ENCODE measurements at places on chromosomes 2 and 18.

GRCh38 chr2:36487947-36488346, 110.0 kb downstream of the FEZ2 start:
- H3K27ac ChIP-seq = no peak overlapping the region
- H3K36me3 ChIP-seq = peaks cover 3% of the 10 kb centered on the region
- peaks cover 3% of the 10 kb centered on the region for H3K4me1 ChIP-seq
- no peak overlapping the region for H3K4me3 ChIP-seq
- DNase-seq = no peak

DNA sequence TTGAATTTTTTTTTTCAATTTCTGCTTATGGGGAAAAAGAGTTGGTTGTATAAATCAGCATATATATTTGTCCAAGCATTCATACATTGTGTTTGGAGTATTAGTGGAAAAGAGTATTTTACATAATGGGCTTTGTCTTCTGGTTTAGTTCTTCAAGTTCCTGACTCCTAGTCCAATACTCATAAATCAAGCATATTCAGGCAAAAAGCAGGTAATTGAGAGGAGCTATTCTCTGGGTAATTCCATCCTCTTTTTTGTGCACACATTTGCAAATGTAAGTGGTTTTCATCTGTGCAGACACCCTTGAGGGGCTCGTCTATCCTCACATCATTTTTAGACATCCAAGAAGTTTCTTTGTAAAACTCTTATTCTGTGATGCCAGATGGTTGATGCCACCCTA, 337.2 kb downstream of the ARHGAP15 start:
- no peaks in the 10 kb centered on the region for H3K36me3 ChIP-seq
- H3K4me1 ChIP-seq = no peaks in the 10 kb centered on the region
- no peak for DNase-seq
- H3K27me3 ChIP-seq = no peaks in the 10 kb centered on the region
- no peak overlapping the region for H3K4me3 ChIP-seq

GRCh38 chr2:23419171-23420090, 34.5 kb downstream of the KLHL29 start:
- peak; percentile 32 for DNase-seq
- H3K36me3 ChIP-seq = no peaks in the 10 kb centered on the region
- H3K4me3 ChIP-seq = no peak overlapping the region
- H3K27me3 ChIP-seq = no peaks in the 10 kb centered on the region
- H3K27ac ChIP-seq = no peak overlapping the region

DNA sequence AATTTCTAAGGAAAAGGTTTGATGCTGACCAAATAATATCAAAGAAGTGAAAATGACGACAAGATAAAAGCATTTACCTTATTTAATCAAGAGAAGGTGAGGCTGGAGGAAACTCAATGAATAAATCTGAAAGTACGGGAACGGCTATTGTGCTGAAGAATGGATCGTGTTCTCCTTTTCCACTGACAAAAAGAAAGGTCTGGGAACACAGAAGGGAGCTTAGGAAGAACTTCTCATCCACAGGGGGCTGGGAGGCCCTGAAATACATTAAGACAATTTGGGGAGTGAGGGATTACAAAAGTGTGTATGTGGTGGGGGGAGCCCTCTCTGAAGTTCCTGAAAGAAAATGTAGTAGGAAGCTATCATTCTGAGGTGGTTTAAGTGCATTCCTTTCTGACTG, 582.3 kb downstream of the SLC4A3 start:
- H3K4me3 ChIP-seq = no peak overlapping the region
- no peaks in the 10 kb centered on the region for H3K4me1 ChIP-seq
- H3K27me3 ChIP-seq = no peaks in the 10 kb centered on the region

DNA sequence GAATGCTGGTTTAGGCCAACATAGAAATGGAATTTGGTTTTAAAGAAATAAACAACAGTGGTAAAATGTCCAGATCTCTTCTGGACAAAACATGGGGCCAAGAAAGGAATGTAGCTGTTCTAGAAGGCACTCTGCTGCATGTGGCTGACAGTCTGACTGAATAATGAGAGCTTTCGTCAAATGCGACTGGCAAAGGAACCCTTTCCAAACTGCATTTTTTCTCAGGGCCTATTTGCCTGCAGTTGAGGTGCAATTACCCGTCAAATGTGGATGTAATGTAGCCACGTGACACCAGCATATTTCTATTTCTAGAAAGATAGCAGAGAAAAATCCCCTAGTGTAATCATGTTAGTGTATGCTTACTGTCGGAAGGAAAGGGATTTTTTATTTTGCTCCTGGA, 741.2 kb downstream of the NRXN1 start:
- no peaks in the 10 kb centered on the region for H3K36me3 ChIP-seq
- no peaks in the 10 kb centered on the region for H3K4me1 ChIP-seq
- H3K27me3 ChIP-seq = no peaks in the 10 kb centered on the region
- no peak overlapping the region for H3K4me3 ChIP-seq
- no peak for DNase-seq

- H3K27ac ChIP-seq = no peak overlapping the region
- no peaks in the 10 kb centered on the region for H3K36me3 ChIP-seq
- no peaks in the 10 kb centered on the region for H3K27me3 ChIP-seq
- no peaks in the 10 kb centered on the region for H3K4me1 ChIP-seq
- H3K4me3 ChIP-seq = no peak overlapping the region
- DNase-seq = no peak
Measured at GRCh38 chr2:228072669-228073068, 108.8 kb downstream of the SPHKAP start.

DNA sequence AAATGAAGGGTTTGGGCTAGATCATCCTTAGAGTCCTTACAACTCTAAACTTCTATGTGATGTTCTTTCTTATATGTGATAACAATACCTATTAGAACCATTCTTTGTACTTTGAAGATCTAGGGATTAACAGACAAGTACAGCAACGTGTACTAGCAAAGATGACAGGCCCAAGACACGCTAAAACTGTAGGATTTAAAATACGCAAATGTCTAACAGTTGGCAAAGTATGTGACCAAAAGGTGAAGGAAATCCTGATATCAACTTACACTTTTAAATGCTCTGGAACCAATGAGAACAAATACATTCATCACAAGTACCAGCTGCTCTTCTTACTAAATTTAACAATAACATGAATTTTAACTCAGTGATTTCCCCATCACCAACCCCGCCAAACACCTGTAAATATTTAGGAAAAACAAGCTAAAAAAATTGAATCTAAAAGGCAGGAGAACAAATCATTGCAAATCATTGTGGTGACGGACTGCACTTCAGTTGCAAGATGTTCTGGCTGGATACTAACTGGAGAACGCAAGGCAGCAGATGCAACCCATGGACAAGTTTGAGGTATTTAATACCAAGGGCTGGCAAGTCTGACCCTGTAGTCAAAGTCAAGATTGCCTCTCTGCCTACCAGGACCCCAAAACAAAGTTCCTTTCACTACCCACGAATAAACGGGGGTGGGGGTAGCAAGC, 1.4 kb downstream of the ANKRD44 start:
- 0 out of 2 replicates have a peak, but pooled peaks cover 3% of the 10 kb centered on the region for H3K4me1 ChIP-seq
- H3K27me3 ChIP-seq = peaks cover 11% of the 10 kb centered on the region
- H3K4me3 ChIP-seq = peak overlapping the region; percentile 69
- no peaks in the 10 kb centered on the region for H3K36me3 ChIP-seq

DNA sequence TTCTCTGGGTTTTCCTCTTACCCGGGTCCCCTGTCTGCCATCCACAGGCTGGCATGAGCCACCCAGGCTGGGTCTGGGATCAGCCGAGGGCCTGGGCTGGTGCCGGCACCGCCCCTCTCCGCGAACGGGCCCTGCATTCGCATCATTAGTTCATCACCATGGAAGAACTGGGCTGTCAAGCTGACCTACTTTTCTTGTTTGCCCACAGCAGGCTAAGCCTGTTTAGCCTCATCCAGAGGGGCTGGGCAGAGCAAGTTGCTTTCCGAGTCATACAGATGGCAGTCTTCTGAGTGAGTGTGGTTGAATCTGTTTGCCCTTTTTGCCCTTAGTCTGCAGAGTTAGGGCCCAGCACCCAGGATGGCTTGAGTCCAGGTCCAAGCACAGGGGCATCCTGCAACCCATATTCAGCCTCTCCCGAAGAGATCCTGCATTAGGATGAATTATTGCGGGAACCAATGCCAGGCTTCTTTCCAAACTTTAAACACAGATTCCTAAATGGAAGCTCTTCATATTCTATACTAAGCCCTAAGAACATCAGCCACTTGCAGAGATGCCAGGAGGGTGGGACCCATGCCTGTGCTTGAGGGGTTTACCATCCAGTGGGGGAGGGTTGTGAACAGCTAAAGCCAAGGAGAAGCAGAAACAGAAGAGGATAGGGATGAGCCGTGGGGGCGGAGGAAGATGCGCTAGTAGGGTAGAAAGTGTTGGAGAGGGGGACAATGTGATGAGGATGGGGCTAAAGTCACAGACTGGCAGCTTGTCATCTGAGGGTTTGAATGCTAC, 68.0 kb downstream of the NPAS2 start:
- no peaks in the 10 kb centered on the region for H3K36me3 ChIP-seq
- no peaks in the 10 kb centered on the region for H3K27me3 ChIP-seq
- no peak for DNase-seq
- no peak overlapping the region for H3K27ac ChIP-seq
- no peak overlapping the region for H3K4me3 ChIP-seq

DNA sequence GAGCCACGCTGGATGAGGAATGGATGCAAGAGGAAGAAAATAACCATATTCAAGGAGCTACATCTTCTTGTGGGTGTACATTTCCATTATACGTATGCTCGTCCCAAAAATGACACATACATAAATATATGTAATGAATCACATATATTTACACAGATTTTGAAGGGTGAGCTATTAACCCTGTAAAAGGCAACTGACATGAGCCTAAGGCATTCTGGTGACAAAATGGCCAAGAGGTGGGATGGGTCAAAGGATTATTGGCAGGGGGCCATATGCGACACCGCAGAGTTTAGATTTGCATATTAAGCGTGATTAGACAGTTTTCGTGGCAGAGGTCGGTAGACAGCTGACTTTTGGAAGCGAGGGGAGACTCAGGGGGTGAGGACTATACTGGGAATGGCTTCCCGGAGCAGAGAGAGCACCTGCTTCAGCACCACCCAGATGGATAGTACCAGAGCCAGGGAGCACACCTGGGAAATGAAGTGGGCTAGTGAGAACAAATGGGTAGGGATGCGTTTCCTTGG, 431 bp upstream of the CNRIP1 start:
- peak overlapping the region; percentile 75 for H3K4me3 ChIP-seq
- DNase-seq = no peak
- H3K27ac ChIP-seq = no peak overlapping the region
- H3K27me3 ChIP-seq = peaks cover 32% of the 10 kb centered on the region

GRCh38 chr2:138365581-138365980, 136.0 kb upstream of the SPOPL start:
- H3K4me3 ChIP-seq = no peak overlapping the region
- H3K27me3 ChIP-seq = no peaks in the 10 kb centered on the region
- no peak overlapping the region for H3K27ac ChIP-seq
- no peaks in the 10 kb centered on the region for H3K4me1 ChIP-seq
- no peaks in the 10 kb centered on the region for H3K36me3 ChIP-seq

- H3K4me3 ChIP-seq = no peak overlapping the region
- no peak overlapping the region for H3K27ac ChIP-seq
- no peak for DNase-seq
- no peaks in the 10 kb centered on the region for H3K4me1 ChIP-seq
Measured at GRCh38 chr2:212711856-212712255, 173.3 kb upstream of the ERBB4 start.

- H3K4me1 ChIP-seq = no peaks in the 10 kb centered on the region
- no peaks in the 10 kb centered on the region for H3K36me3 ChIP-seq
- H3K27me3 ChIP-seq = no peaks in the 10 kb centered on the region
- H3K4me3 ChIP-seq = no peak overlapping the region
Measured at GRCh38 chr2:58101500-58101899, 54.9 kb downstream of the VRK2 start.

GRCh38 chr18:72174972-72175649, 369.0 kb downstream of the CBLN2 start:
- no peaks in the 10 kb centered on the region for H3K27me3 ChIP-seq
- no peak overlapping the region for H3K27ac ChIP-seq
- no peak for DNase-seq
- H3K36me3 ChIP-seq = no peaks in the 10 kb centered on the region
- H3K4me3 ChIP-seq = no peak overlapping the region

GRCh38 chr2:177405029-177405692, 12.6 kb downstream of the AGPS start:
- no peak for DNase-seq
- no peaks in the 10 kb centered on the region for H3K36me3 ChIP-seq
- no peak overlapping the region for H3K4me3 ChIP-seq
- H3K27me3 ChIP-seq = no peaks in the 10 kb centered on the region

DNA sequence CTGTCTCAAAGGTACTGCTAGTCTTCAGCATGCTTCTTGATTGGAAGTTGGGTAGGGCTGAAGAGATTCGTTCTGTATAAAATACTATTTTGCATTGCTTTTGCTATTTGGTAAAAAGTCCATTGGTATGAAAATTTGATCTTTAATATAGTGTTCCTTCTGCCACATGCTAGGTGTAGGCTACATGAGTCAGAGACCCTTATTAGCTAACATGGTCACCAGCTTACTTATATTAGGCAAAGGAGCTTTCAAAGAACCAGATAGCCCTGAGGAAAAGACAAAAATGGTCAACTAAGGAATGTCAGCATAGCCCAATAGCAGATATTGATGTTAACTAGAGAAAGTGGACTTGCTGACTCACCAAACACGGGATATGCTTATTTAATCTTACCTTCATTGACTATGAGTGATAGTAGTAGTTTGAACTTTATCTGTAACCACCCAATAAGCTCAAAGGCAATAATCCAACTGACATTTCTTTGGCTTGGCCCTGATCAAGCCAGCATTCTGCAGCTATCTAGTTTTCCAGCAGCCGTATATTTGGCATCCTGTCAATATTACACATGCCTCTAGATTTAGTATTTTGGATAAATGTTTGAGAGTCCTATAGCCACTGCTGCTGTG, 110.0 kb downstream of the TPGS2 start:
- H3K4me3 ChIP-seq = no peak overlapping the region
- H3K36me3 ChIP-seq = no peaks in the 10 kb centered on the region
- no peak overlapping the region for H3K27ac ChIP-seq
- no peaks in the 10 kb centered on the region for H3K27me3 ChIP-seq
- peaks cover 2% of the 10 kb centered on the region for H3K4me1 ChIP-seq

DNA sequence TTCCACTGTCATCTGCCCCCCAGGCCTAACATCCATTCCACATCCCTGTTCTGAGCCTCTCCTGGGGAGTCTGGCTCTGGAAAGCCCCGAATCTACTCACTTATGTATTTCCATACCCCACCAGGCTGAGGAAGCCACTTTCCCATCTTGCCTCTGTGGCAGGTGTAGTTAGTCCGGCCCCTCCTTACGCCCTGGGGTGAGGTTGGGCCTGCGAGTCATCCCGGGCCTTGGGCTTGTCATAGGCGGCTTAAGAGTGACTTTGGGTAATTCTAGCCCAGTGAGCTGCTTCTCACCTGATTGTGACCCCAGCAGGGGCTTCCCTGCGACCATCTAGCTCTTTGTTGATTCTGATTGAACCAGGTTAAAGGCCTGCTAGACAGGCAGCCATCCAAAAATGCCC, 21.1 kb downstream of the PCARE start:
- peaks cover 5% of the 10 kb centered on the region for H3K4me1 ChIP-seq
- no peaks in the 10 kb centered on the region for H3K36me3 ChIP-seq
- no peak overlapping the region for H3K27ac ChIP-seq
- DNase-seq = no peak

DNA sequence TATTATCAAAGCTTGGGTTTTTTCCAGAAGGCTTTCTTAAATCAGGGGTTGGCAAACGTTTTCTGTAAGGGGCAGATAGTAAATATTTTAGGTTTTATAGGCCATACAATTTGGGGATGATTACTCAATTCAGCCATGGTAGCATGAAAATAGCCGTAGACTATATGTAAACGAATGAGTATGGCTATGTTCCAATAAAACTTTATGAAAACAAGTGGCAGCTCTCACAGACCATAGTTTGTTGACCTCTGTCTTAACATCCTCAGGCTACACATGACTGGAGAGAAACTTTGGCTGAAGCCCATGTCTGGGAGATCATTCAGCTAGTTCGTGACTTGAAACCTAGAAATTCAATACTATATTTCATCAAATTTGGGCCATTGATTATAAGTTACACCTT, 30.2 kb downstream of the UGP2 start:
- DNase-seq = no peak
- H3K4me3 ChIP-seq = no peak overlapping the region
- H3K27ac ChIP-seq = no peak overlapping the region

Data from H1 (cell line).